HuH-7.5 (cell line): ENCODE measurements at places on chromosomes 16 and 17.

GRCh38 chr16:67504031-67505021 is 21.0 kb upstream of the AGRP start:
- DNase-seq: no peak

DNA sequence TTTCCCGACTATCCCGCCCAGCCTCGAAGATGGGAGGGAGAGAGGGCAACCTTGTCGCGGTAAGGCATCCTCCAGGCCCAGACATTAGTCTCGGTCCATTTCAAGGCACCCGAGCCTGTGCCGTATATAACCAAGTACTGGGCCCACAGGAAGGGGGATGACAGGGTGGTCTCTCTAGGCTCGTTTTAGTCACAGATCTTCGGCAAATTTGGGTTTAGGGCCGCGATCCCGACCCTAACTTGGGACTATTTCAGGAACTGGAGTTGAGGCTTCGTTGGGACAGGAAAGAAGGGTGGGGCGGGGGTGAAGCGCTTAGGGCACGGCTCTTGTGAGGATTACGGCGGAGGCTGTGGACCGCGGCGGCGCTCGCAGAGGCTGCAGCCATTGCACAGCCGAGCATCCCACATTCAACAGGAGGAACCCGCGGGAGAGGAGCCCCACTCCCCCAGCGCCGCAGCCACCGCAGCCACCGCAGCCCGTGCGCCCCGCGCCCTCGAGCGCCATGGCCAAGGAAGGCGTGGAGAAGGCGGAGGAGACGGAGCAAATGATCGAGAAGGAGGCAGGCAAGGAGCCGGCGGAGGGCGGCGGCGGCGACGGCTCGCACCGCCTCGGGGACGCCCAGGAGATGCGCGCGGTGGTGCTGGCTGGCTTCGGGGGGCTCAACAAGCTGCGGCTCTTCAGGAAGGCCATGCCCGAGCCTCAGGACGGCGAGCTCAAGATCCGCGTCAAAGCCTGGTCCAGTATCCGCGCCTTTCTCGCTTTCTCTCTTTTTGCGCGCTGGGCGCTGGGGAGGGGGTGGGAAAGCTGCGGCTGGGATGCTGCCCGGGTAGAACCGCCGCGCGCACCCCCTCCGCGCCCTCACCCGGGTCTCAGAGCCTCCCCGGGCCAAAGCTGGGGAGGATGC is at the start of gene VAT1L:
Gene VAT1L (plus strand): TSS at position 384 of the 904 bp plus-strand sequence. CDS start 119 bp downstream, at position 503.
- peak; percentile 43 for DNase-seq

GRCh38 chr17:80385046-80385445 is 29.9 kb upstream of the ENDOV start:
- no peak for DNase-seq

DNA sequence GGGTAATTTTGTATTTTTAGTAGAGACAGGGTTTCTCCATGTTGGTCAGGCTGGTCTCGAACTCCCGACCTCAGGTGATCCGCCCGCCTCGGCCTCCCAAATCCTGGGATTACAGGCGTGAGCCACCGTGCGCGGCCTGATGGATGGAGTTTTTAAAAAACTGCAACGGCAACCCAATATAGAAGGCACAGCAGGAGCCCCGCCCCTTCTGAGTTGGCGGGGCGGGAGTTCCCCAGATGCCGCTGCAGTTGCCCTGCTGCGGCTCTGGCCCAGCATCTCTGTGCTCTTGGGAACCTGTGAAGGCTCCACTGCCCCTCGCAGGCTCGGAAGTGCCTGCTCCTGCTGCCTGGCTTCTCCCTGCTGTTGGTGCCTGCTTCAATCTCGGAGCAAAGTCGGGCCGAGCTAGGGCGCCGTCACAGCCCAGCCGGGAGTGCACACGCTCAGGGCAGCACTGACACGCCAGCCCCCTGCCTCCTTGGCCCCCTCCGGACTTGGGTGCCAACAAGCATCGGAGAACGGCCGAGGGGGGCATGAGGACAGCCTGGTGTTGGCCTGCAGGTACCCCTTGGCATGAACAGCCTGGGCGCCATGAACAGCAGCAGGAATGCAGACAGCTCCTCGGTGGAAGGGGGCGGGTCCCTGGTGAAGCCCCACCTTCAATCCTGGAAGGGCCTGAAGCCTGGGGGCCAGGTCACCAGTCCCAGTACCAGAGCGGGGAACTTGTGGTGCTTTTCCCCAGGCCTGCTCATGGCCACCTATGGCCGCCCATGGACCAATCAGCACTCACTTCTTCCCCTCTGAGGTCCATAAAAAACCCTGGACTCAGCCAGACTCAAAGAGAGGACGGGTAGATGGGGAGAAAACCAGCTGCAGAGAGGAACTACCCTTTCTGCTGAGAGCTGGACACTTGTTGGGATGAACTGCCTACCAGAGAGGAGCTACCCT is 2.3 kb upstream of the NT5M start:
- peak; percentile 65 for DNase-seq

DNA sequence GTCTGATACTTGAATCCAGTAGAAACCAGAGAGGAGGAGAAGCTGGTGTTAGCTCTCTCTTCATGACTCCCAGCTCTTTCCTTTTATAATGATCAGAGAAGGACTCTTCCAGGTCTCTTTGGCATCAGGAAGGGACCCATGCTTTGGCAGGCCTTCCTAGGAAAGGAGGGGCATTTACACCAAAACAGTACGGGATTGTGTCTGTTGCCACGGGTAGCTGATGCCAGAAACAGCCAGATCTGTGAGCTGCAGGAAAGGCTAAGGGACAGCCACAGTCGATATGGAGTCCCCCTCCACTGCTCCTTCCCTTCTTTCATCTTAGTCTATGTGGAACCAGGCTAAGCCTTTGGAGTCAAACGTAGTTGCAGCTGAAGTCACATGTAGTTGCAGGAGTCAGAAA is 9.3 kb downstream of the CEP295NL start:
- no peak for DNase-seq

DNA sequence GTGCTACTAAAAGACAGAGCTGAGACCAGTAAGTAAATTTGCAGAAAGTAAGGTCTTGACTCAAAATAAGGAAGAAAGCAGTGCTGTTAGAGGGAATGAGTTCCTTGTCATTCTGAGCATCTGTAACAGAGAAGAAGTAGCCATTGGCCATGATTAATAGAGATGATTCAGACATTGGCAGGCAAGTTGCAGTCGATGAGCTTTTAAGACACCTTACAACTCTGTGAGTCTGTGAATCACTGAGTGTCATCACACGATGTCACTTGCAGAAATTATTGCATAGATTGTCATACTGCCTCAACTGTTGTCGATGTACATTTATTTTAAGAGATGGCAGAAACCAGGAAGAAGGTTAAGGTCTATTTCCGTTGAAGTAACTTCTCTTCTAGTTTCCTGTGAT is 201.1 kb upstream of the CDH13 start:
- DNase-seq: no peak

GRCh38 chr17:75927286-75927922 is 13.4 kb downstream of the FBF1 start:
- DNase-seq: peak; percentile 78

GRCh38 chr17:78473951-78474613 is 95.6 kb downstream of the PGS1 start:
- no peak for DNase-seq

GRCh38 chr17:7293159-7293558 is 1.3 kb downstream of the YBX2 start:
- no peak for DNase-seq

DNA sequence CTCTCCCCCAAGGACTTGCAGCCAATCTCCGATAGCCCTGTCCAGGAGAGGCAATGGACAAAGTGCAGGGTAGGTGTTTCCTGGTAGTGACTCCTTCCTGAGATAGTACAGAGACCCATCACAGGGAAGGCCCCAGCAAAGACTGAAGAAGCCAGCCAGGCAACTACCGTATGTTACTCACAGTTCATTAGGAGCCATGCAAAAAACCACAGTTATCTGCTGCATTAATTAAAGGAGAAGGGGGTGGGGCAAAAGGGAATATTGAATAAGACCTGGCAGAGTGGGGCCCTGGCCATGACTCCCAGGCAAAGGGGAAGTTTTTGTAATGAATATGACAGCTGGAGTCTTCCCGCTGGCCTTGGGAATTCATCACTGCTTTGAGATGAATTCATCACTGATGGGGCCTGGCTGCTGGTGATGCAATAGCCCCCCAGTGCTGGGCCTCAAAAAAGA is 2.5 kb upstream of the SLC13A2 start:
- no peak for DNase-seq
